HuH-7 (cell line): ENCODE measurements at places on chromosomes 11 and 22.

- DNase-seq = no peak
Measured at GRCh38 chr22:42807185-42807584, 49.9 kb downstream of the ARFGAP3 start.

GRCh38 chr11:113351068-113351450, 36.5 kb upstream of the ANKK1 start:
- DNase-seq = no peak

DNA sequence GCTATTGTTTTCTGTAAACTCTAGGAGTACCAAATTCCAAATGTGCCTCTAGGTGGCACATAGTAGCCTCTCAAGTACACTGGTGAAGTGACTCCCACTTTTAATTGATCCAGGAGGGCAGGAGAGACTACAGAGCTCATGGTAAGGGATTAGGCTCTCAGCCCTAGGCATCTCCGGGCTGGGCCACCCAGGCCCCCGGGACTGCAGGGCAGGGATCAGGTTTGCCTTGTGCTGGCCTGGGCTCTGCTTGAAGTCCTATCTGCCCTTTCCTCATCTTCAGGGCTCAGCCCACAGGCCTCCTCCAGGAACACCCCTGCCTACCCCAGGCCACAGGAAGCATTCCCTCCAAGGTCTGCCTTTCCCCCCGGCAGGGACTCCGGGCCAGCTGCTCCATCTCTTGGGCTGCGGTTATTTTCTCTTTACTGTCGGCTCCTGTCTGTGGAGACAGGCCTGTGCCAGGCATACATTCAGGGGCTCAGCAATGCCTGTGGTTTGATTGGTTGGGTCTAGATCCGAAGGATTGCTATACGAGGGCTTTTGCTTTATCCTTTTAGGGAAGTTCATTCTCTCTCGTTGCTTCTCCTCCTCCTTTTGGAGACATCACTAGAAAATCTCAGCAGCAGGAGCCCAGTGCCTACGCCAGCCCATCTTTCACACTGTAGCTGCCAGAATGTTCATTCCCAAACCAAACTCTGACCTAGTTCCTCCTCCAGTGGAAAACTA, 32.8 kb downstream of the PARVA start:
- DNase-seq = no peak

- no peak for DNase-seq
Measured at GRCh38 chr11:122394313-122394712, 261.2 kb upstream of the UBASH3B start.

DNA sequence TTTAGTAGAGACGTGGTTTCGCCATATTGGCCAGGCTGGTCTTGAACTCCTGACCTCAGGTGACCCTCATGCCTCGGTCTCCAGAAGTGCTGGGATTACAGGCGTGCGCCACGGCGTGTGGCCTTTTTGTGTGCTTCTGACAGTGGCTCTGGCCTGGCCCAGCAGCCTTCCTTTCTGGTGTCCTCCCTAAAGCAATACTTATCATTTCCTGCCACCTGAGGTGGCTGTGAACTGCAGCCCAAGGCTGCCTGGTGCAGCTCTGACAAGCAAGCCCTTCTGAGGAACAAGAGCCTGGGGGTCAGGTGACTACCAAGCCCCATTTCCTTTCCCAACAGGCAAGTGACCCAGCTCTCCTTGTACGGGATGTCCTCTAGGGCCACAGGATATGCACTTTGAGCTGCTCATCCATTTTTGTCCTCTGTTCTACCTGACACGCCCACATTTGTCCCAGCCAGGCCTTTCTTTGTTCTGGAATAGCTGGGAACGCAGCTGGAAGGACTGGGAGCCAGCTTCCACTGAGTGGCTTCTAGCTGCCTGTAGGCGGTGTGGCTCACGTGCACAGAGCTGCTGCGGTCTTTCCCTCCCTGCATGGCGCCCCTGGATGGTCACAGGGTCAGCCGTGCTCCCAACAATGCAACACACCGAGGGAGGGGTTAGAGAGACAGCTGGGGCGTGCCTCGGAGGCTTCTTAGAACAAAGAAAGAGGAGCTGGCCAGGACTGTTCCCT, 12.3 kb upstream of the BID start:
- no peak for DNase-seq

- DNase-seq = no peak
Measured at GRCh38 chr11:72084965-72085364, 4.3 kb downstream of the LRRC51 start.

GRCh38 chr11:69101115-69101791, 52.5 kb downstream of the TPCN2 start:
- DNase-seq = peak; percentile 100

- DNase-seq = no peak
Measured at GRCh38 chr11:77322926-77323590, 21.6 kb upstream of the GDPD4 start.

DNA sequence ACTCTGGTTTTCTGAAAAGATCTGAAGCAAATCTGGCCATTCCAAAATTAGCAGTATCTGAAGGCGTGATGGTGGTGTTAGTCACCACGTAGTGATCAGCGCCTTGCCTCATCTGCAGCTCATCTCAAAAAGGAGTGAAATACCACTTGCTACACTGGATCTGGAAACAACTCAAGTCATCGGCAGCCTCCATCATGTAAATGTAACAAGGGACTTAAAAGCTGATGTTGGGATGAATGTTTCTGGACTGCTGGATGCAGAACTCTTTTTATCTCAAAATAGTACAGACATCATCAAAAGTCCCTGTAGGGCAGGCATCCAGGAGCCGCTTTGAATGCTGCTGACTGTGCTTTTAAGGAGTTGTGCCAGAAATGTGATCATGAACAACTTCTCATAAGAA, 14.1 kb upstream of the APLP2 start:
- DNase-seq = no peak

GRCh38 chr11:59426361-59427067, at the start of gene OR5A2:
TSS of gene OR5A2 (minus strand) at chr11:59426413. CDS start at chr11:59422953, 3,460 bp downstream.
- DNase-seq = no peak

- no peak for DNase-seq
Measured at GRCh38 chr22:35742342-35743100, 24.8 kb downstream of the APOL5 start.

- no peak for DNase-seq
Measured at GRCh38 chr22:23829845-23830372, 8.9 kb downstream of the DERL3 start.

DNA sequence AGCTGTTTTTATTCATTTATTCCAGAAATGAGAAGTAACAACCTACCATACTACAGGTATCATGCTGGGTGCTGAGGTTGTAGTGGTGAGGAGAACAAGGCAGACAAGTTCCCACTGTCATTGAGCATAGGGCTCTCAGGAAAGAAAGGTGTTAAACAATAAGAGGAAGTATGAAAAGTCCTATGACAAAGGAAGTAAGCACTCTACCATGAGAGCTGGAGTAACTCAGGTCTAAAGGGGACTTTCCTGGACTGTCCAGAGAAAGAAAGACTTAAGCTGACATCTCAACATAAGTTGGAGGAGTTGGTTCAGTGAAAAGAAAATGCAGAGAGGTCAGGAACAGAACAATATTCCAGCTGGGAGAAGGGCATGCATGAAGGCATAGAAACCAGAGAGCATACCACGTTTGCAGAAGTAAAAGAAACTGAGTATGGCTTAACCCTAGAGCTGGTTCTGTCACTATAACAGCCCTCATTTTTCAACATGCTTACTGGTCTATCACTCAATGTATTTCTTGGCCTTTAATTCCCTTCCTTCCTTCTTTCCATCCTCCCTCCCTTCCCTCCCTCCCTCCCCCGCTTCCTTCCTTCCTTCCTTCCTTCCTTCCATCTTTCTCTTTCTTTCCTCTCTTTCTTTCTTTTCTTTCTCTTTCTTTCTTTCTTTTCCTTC, 137.8 kb upstream of the BDNF start:
- no peak for DNase-seq
